Fibroblast of lung (primary cell): ENCODE measurements at places on chromosomes 6 and 20.

DNA sequence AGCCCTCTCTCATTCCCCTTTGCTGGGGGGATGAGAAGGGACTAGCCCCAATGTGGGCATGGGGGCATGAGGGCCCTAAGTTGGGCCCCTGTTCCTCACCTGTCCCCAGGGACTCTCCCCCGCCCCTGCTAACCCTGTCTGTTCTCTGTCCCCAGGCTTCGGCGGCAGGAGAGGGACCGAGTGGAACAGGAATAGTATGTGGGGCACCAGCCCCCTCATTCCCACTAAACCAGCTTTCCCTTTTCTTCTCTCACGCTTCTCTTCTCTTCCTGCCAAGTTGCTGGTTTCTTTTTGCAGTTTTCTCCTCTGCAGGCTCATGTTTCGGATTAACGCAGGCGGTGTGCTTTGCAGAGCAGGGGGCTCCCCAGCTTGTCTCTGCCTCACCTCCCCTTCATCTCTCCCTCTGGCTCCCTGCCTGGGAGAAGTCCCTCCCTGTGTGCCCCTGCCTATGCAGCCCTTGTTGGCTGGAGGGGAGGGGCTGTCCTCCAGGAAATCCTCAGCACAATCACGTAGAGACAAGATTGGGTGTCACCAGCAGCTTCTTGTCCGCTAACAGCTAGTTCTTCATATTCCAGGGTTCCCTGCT lies 7.9 kb downstream of the TMEM63B start:
- DNase-seq = no peak

DNA sequence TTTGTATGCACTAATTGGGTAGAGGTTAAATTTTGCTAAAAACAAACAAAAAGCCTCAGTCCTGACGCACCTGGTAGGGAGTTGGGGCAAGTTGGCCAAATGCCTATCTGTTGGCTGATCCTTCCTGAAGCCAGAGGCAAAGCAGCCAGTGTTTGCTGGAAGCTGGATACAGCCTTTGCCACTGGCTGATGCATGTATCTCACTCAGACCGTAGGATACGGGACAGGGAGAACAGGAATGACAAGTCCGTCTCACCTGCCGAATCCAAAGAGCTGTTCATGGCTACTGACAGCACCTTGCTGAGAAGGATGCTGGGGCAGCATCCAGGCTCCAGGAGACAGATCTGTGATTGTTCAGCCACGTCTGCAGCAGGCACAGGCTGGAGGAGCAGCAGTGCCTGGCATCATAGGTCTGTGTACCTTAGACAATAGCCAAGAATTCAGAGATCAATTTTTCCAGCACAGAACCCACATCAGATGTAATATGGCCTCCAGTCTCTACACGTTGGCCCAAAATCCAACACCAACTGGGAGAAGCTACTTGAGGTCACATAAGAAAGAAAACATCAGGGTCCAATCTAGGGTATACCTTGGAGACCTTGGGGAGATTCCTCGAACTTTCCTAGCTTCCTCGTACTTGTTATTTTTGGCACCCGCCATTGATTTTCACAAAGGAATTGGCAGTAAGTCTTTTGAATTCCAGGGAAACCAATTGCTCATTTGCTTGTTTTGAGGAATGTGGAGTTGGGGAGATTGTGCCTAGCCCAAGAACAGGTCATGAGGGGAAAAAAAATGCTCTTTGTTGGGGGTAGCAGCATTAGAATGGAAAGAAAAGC lies 108.5 kb upstream of the ARMC2 start:
- DNase-seq = no peak

- peak; percentile 46 for DNase-seq
Observed at GRCh38 chr20:49559411-49560081, 8.4 kb downstream of the PTGIS start.

GRCh38 chr20:46709055-46709458 lies 392 bp upstream of the SLC2A10 start:
- no peak for DNase-seq
